Naive thymus-derived CD8-positive, alpha-beta T cell (primary cell): ENCODE measurements at places on chromosomes 11 and 22.

DNA sequence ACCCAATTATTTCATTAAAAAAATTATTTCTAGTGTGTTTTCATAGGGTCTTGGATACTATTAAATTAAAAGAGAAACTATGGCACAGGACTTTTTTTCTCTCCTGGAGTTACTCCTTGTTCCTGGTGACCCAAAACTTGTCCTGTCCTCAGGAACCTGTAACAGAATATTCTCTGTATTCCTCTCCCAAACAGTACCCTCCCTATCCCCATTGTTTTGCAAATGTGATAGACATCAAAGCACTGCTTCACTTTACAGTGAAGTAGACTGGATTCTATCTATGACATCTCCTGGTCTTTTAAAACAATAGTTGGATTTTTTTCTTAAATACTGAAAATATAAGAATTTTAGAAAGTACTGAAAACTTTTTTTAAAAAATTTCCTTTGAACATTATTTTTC is 37.2 kb downstream of the FAR1 start:
- DNase-seq: no peak

DNA sequence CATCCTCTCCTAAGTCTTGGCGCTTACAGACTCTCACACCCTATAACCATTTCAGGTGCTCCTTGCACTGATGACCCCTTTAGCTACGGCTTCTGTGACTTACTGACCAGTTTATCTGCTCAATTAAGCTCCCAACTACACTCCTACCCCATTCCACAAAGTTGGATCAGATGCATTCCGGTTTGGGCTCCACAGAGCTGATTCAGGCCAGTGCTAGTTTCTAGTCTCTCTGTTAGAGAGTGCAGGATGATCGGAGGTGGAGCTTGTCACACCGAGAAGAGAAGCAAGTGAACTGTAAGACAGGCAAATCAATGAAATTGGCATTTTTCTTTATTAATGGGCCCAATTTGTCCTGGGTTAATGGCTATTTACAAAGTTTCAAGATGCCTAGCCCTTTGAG is 436.8 kb upstream of the CADM1 start:
- DNase-seq: no peak

GRCh38 chr11:110757962-110758755 is 45.9 kb upstream of the ARHGAP20 start:
- DNase-seq: no peak

GRCh38 chr11:121596195-121597155 is 143.7 kb upstream of the SORL1-AS1 start:
- DNase-seq: no peak

- DNase-seq: no peak
Observed at GRCh38 chr11:112211536-112211935, 14.7 kb upstream of the PTS start.

DNA sequence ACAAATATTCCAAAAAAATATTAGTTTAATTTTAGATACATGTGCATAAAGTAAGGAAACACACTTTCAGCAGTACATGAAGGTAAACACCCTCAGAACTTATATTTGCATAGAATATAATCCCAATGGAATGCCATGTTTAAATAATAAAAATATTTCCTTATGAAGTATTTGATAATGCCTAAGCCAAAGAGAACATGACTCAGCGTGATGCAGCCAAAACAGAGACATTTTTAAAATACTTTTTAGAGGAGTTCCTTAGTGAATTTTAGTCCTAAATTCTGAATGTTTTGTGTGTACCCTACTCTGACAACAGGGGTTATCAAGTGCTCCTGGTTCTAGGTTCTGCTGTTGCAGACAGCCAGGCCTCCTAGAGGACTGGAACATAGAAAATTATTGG is 39.1 kb upstream of the POU2AF2 start:
- DNase-seq: no peak

- DNase-seq: peak; percentile 49
Observed at GRCh38 chr22:18075720-18076497, 1.9 kb upstream of the PEX26 start.
